Daoy (cell line): ENCODE measurements at places on chromosomes 3 and 15. TPM values are rescaled to one million over a fixed set of nuclear protein-coding genes. Genes with fewer than 3 reads are reported as not detected.

DNA sequence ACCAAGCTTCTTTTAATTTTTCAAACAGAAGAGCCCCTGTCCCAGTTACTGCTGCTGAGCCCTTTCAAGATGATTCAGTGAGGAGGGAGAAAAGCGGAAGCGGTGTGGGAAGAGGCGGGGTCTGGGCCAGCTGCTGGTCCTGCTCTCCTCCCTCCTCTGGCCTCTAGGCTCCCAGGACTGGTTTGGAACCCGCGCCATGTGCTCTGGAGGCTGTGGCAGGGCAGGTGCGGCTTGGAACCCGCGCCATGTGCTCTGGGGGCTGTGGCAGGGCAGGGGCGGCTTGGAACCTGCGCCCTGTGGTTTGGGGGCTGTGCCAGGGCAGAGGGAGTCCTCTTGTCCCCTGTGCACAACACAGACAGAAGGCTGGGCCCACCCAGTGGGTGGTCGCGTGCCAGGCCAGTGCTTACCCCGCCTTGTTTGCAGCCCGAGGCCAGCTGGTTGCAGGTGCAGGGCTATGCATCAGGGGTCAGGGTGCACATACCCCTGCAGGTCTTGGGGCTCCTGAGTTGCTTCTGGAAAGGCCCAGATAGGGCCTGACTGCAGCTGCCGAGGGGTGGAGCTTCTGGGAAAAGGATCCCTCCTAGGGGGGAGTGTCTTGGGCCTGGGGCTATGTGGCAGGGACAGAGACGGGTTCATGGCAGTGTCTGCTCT lies 12.2 kb downstream of the ALG1L2 start:
- DNase-seq: peak; percentile 58

DNA sequence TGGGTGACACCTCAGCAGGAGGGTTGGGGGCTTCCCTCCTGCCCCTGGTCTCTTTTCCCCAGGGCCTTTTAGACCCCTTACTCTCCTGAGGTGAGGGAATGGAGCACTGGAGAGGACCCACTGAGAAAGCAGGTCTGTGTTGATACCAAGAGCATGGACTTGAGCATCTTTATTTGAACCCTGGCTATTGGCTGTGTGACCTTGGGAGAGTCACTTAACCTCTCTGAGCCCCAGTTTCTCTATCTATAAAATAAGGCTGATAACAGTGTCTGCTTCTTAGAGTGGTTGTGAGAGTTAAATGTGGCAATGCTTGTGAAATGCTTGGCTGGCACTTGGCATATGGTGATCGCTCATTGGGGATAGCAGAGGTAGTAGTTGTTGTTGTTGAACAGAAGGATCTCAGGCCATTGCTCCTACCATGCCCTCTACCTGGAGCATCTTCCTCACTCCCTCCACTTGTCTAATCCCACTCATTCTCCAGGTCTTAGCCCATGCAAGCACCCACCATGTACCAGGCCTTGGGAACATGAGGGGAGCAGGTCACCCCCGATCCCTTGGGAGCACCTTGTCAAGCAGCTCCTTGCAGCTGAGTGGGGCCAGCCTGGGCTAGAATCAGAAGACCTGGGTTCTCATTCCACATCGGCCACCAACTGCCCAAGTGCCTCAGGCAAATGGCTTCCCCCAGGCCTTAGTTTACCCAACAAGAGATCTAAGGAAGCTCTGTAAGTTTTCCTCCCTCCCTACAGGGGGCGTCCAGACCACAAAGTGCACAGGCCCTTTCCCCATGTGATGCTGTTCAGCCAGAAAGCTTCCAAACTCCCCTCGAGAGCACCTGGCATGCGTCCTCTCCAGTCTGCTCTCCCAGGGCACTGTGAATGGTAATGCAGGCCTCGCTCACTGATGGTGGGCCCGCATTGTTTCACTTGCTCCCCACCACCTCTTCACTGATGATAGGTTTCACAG lies 96.7 kb downstream of the LSM3 start:
- peak; percentile 28 for DNase-seq

- DNase-seq: no peak
These were observed 5.4 kb upstream of the ACAN start for GRCh38 chr15:88797663-88798339.

GRCh38 chr3:164375538-164375937 lies 702.8 kb downstream of the SI start:
- no peak for DNase-seq

GRCh38 chr3:57818772-57819171 lies 62.7 kb downstream of the SLMAP start:
- DNase-seq: no peak

DNA sequence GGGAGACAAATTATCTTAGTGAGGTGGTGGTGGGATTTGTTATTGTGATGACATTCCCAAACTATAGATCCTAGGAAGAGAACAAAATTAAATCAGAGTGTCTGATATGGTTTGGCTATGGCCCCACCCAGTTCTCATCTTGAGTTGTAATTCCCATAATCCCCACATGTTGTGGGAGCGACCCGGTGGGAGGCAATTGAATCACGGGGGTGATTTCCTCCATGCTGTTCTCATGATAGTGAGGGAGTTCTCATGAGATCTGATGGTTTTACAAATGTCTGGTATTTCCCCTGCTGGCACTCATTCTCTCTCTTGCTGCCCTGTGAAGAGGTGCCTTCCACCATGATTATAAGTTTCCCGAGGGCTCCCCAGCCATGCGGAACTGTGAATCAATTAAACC lies 62.0 kb downstream of the RPL22L1 start:
- DNase-seq: peak; percentile 28

DNA sequence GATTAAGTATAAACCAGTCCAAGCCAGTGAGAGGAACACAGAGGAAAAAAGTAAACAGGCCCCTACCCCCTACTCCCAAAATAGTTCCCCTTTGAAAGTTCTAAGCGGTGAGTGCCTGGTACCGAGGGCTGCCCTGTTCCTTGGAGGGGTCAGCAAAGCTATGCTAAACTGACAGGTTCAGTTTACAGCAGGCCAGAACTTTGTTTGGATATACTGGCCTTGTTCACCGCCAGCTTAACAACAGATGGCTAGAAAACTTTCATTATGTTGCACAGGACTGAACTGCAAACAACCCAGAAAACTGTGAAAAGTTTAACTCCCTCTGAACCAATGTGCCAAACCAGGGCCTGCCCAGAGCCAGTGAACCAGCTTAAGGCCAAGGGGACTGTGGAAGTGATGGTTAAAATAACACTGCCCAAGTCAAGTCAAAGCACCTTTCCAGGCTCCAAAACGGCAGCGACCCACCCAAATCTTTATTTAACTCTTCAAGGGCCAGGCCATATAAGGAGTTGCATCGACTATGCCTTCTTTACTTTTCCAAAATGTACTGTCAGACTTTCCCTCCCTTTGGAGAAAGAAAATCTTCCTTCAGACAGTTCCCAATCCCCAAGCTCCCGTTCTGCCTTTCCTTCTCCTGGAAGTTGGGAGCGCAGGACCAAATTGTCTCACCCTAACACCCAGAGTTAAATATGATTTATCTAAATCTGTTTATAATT lies 448.0 kb downstream of the FOXP1 start:
- no peak for DNase-seq

GRCh38 chr15:37625576-37625975 lies 308.9 kb upstream of the TMCO5A start:
- no peak for DNase-seq

DNA sequence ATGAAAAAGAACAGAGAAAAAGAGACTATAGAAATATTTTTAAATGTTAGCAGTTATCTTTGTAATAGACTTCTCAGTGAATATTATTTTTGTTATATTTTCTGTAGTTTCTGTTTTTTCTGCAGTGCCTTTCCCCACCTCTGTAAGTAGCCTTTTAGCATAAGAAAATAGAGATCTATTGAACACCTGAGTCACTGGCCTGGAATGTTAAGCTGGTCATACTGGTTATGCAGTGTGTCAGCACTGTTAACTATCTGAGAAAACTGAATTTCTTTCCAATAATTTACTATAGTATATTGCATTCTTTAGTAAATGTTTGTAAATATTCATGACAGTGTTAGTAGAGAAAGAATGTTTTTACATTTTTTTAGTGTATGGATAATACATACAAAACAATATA lies 79.8 kb downstream of the NECTIN3 start:
- DNase-seq: peak; percentile 39

- no peak for DNase-seq
These were observed 45.8 kb downstream of the HAPLN3 start for GRCh38 chr15:88849376-88850072.

- DNase-seq: no peak
These were observed 41.4 kb upstream of the LMCD1 start for GRCh38 chr3:8460050-8460708.

DNA sequence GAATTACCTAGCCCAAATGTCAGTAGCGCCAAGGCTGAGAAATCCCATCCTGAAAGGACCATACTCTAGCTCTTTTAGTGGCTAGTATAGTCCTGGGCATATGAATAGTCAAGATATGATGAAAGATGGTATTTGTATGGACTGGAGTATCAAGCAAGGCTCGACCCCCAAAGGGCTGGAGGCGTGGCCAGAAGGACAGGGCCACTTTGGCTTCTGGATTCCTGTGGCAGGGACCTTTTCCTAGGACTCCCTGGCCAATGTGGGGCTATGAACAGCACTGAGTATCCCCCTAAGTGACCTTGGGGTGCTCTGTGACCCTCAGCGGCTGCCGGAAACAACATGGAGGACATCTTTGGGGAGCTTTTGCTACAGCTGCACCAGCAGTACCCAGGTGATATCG lies 6.0 kb downstream of the MPI start:
- no peak for DNase-seq

DNA sequence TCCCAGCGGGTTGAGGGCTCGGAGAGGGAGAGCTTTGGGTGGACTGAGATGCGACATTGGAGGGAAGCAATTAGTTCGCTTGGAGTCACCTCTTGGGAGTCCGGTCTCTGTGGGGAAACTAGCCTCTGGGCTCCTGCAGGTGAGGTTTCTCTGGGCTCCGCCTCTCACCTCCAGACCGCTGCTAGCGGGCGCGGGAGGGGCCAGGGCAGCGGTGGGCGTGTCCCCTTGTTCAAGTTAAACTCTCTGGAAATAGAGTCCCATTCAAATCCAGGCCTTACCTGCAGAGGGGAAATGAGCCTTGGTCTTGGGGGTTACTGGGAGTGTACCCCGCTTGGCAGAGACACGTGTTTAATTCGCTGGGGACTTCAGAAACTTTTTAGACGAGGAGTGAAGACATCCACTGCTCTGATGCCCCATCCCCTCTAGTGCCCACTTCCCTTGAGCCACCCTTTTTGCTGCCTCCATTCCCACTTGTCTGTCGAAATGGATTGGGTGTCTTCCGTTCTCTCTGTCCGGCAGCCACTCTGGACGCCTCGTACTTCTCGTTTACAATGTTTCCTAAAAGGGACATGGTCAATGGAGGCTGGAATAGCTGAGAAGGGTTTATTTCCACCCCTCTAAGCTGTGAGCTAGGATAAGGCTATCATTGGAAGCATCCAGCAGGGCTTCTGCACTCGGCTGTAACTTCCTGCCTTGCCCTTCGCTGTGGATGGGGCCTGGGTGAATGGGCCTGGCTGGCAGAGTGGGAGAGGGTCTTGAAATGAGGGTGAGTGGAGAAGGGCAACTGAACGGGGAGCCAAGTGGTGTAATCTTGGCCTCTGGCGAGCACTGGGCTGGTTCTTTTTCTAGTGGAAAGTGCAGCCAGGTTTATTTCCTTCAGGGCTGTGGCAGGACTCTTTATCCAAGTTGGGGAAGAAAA lies 1.1 kb downstream of the MITF start:
- DNase-seq: peak; percentile 25

DNA sequence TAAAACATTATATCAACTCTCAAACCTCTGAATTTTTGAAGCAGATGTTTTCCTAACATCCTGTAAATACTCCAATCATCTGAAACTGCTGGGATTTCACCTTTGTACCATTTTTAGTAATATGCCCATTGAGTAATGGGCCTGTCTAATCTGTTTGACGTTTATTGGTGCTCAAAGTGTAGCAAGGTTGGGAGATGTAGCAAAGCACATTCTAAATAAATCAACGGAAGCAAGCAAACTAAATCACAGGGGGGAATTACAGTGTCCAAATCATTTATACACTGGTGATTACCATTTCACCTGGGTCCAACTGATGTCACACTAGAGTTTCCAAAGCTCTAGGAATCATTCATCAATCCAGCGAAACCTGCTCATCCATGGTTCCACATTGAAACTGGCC lies 518.7 kb upstream of the TBL1XR1 start:
- no peak for DNase-seq

GRCh38 chr3:20680990-20681628 lies 495.1 kb upstream of the SGO1 start:
- DNase-seq: no peak

GRCh38 chr3:152403632-152404066 lies 134.9 kb downstream of the MBNL1 start:
- no peak for DNase-seq

DNA sequence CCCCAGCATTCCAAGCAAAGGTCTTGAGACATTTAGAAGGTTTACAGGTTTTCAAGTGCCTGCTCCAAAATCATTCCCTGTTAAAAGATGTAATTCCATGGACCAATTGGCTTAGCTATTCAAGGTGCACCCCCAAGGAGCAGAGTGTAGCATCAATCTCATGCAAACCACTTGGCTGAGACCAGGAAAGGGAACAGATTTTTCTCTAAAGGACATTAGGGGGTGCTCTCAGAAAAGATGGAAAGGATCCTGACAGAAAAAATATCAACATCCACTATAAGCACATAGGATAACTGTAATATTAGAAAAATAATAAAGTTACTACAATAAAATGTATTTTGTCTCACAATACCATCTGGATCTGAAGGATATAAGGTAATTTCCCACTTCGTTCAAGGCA lies 328.0 kb upstream of the CDIN1 start:
- no peak for DNase-seq

DNA sequence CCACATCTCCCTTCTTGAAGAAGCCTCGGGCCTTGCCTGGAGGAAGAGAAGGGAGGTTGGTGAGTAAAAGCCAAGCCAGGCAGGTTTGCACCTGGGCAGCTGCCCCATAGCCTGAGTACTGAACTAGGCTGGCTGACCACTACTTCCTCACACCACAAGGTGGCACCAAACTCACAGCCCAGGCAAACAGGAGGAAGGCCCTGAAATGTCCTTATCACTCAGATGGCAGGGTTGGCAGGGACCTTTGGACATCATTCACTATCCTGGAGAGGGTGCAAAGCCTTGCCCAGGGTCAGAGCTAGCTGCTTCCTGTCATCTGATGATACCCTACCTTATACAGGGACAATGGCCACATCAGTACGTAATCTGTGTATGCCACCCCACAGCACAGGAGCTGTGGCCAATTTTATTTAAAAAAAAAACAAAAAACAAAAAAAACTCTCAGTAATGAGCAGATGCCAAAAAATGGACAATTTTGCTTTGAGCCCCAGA lies 2.2 kb upstream of the GRAMD2A start:
- DNase-seq: peak; percentile 78

- DNase-seq: peak; percentile 64
These were observed 6.6 kb downstream of the DTWD1 start for GRCh38 chr15:49627407-49627877.

Gene POLG
- total RNA-seq: 30.9 and 35.0 TPM in 2 replicates

Gene AHSG
- not detected in 2 replicates for total RNA-seq

Gene CHRM5
- 0.36 TPM in 1 of 2 replicates, not detected in the other for total RNA-seq

Gene DNAH1
- 0.74 and 1.8 TPM in 2 replicates for total RNA-seq

Gene SEMA3B
- 2.6 and 5.0 TPM in 2 replicates for total RNA-seq

Gene TEX55
- total RNA-seq: not detected in 2 replicates

Gene GRIP2
- not detected in 2 replicates for total RNA-seq

Gene SEMA6D
- total RNA-seq: 0.12 and 0.40 TPM in 2 replicates
